ENCODE measurements at places on chromosomes 13 and 19. TPM values are rescaled to one million over a fixed set of nuclear protein-coding genes. Genes with fewer than 3 reads are reported as not detected.

Gene ZNF578
- total RNA-seq = 9.6 TPM

Gene IGFL4
- total RNA-seq = not detected

Gene KRTDAP
- total RNA-seq = not detected

Gene CD70
- total RNA-seq = not detected

Gene PTPRH
- 7.7 TPM for total RNA-seq

Gene APOC1
- 8.0 TPM for total RNA-seq

Gene ICAM1
- total RNA-seq = 15.9 TPM

Gene S1PR4
- total RNA-seq = not detected

Gene TEX101
- total RNA-seq = not detected

All from fibroblast of lung (primary cell).